ENCODE measurements at places on chromosomes 13 and 19.
A peak's percentile ranks its signal among the peaks of the same experiment; 100 is the strongest.

DNA sequence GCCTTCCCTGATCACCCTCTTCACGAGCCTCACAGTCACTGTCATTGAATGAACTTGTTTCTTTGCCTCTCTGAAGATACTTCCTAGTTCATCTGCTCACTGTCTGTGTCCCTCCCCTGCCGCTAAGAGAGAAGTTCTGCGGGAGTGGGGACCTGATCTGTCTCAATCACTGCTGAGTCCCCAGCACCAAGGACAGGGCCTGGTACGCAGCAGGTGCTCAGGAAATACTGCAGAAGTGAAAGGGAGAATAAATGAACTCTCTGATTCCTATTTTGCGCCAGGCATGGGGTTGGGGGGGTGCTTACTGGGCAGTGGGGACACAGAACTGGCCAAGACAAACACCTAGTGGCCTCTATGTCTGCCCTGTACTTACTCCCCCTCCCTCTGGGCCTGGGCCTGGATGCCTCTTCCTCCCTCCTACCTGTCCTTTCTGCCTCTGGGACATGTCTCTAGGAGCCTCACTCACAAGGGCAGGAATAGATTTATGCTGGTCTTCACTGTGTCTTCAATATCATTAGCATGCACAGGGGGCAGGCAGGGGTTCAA, 17.5 kb downstream of the FCGBP start:
- no peak for DNase-seq

DNA sequence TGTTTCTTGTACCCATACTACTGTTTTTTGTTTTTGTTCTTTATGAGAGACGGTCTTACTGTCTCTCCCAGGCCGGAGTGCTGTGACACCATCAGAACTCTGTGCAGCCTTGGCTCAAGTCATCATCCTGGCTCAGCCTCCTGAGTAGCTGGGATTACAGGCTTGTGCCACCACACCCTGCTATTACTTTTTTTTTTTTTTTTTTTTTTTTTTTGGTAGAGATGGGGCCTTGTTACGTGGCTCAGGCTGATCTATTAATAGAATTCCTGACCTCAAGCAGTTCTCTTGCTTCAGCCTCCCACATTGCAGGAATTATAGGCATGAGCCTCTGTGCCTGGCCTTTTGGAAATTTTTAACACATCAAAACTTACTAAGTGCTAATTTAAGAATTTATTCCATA, 2.9 kb upstream of the ZNF304 start:
- DNase-seq, result no peak

- no peak for DNase-seq
These were observed 1.3 kb downstream of the ICAM5 start for GRCh38 chr19:10290876-10291553.

- DNase-seq, result no peak
These were observed 823.5 kb downstream of the PCDH17 start for GRCh38 chr13:58455094-58455493.

- DNase-seq, result no peak
These were observed 61.2 kb downstream of the PEPD start for GRCh38 chr19:33460221-33460908.

GRCh38 chr19:40740747-40741146, 9.5 kb downstream of the ACTMAP start:
- DNase-seq, result no peak

DNA sequence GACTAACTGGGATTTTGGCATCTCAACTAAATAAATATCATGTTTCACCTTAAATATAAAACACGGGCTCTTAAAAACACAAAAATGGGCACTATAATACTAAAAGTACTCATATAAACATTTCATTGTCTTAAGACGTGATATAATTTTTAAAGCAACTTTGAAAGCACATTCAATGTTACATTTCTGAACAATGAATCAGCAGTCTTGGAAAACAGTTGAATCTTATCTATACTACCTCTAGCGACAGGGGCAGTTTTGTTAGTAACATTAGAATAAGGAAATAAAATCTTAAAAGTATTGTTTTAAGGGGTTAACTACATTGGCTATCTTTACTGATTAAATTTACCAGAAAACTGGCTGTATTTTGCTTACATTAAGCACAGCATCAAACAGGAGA, 156.9 kb downstream of the UGGT2 start:
- no peak for DNase-seq

DNA sequence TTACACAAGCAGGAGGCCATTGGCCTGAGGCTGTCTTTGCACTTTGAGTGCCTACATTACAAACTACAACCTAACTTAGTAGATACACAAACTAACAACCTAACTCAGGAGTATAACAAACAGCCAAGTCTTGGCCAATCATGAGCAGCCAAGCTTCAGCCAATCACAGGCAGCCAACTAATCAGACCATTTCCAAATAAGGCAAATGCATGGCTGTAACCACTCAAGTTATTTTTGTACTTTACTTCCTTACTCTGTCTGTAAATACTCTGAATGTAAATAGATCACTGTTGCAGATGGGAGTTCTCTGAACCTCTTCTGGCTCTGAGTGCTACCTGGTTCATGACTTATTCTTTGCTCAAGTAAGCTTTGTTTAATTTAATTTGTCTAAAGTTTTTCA, 748.1 kb upstream of the SGCG start:
- no peak for DNase-seq

- no peak for DNase-seq
These were observed 820.5 kb upstream of the ATXN8OS start for GRCh38 chr13:69287050-69287698.

DNA sequence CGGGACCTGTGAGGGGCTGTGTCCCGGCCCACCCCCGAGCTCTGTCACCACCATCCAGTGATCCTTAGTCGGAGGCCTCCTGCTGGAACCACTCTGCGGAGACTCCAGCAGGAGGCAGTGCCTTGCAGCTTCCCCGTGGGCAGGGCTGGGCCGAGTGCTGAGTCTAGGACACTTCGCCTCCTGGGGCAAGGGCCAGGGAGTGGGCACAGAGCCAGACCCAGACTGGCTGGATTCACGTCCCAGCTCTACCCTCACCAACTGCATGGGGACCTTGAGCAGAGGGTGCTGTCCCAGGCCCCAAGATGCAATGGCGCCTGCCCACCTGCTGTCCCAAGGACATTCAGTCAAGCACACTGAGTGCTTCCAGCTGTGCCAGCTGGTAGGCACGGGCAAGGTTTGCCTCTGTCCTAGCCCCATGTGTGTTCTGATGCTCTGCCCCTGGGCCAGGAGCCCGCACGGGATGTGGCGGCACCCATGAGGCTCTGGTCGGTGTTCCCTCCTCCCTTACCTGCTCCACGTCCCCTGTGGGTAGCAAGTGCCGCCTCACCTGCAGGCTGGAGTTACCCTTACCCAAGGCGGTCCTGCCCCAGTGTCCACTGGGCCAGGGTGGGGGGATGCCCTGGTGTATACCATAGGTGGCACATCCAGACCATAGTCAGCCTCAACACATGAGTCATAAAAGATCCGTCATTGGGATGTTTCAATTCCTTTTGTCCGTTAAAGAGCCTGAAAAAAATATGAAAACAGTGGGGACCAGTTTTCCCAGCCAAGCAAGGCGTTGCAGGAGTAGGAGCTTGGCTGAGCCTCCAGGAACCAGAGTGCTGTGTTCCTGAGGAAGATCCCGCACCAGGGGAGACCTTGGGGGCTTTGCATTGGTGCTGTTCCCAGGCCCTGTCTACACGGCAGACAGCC, 7.4 kb downstream of the FZR1 start:
- DNase-seq, result no peak

DNA sequence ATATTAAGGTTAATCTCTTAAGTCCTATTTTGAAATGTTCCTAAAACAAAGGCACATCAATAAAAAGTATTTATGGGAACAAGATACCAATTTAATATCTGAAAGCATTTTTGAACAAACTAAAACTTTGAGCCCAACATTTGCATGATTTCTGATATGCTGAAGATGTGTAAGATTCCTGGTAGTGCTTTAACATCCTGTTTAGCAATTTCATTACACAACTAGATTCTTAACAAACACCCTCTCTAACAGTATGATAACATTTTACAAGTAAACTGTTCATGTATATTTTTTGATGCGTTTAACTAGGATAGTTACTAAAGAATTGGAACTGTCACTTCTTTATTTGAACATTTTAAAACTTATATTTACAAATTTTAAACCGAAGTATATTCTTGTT, 63.9 kb downstream of the DACH1 start:
- DNase-seq, result no peak

DNA sequence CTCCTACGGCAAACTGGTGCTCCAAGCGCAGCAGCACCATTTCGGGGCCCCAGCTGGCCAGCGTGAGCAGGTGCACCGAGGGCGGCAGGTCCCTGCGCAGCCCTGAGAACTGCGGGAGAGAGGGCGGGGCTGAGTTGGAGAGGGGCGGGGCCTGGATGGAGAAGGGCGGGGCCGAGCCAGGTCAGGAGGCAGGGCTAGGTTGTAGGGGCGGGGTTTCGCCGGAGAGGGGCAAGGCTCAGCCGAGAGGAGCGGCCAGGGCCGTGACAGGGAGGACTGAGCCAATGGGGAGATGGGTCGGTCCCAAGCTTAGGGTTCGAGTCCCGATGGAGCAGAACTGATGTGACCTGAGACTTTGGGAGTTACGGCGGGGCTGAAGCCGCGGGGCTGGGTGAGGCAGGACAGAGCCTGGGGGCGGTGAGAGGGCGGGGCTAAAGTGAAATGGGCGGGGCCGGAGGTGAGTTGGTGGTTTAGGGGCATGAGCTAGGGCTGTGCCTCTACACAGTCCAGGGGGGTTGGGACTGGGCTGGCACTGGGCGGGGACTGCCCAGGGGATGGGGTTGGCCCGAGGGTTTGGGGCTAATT, 19.0 kb downstream of the MAN2B1 start:
- no peak for DNase-seq

DNA sequence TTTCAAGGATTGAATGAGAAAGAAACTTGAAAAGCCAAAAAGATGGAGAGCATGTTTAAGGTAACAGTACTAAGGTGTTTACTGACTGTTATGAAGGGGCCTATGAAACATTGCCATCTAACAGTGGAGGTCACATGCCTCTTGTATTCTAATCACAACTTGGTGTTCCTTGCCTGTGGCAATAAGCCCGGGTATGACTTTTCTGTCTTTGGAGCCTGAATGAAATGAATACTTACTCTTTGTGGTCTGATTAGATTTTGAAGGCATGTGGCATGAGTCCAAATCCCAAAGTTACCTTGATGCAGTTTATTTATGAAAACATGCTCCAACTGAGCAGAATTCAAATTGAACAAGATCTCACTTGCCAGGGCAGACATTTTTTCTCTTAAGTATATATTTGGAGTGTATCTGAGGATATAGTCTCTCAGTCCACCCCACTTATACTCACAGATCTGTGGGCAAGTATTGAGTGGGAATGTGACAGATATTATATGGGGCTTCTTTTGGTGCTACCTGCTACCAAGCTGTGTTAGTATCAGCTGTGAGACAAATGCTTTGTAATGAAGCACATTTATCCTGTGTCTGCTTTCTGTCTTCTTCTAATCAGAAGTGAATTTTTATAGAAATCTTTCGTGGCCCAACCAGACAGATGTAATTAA, 67.5 kb downstream of the B3GLCT start:
- DNase-seq, result no peak

DNA sequence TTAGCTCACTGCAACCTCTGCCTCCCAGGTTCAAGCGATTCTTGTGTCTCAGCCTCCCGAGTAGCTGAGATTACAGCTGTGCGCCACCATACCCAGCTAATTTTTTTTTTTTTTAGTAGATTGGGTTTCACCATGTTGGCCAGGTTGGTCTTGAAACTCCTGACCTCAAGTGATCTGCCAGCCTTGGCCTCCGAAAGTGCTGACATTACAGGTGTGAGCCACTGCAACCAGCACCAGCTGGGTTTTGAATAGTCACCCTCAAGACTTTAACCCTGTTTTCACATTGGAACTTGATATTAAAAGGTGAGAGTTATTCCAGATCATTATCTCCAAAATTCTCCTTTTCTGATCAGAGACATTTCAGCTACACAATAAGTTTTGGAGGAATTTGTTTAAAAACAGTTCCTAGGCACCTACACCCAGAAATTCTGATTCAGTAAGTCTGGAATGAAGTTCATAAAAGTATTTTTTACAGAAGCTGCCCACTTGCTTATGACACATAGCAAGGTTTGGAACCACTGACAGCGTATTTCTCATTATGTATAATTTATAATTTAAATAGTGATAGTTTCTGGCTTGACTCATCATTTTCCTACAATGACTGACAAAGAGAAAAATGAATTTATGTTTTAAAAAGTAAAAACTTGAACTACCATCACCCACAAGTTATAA, 417.3 kb downstream of the DIAPH3 start:
- DNase-seq, result no peak

DNA sequence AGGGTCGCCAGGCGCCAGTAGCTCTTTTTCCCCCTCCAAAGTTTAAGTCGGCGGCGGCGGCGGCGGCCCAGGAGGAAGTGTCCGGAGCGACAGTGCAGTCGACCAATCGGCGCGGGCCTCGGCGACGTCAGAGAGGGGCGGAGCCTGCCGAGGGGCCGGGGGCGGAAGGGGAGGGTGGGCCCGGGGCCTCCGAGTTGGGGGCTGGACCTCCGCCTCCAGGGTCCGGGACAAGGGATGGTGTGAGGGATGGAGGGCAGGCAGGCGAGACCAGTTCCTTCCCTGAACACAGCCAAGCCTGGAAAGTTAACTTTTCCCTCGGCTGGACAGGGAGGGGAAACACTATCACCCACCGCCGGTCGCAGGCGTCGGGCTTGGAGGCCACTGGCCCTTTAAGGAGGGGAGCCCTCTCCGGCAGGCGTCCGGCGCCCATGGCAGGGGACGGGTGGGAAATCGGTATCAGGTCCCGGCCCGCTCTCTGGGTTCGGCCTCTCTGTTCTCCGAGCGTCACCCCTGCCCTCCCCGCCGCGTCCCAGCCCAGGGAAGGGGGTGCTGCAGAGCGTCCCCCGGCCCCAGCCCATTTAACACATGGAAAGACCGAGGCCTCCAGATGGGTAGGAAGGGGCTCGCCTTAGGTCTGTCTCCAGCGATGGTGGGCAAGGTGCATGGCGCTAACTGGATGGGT, at the start of gene PRKD2:
Gene PRKD2, minus strand, starts transcription at position 81 of the 682 bp plus-strand sequence. CDS start 744 bp downstream, outside the sequence.
- peak; percentile 78 for DNase-seq

GRCh38 chr13:50107205-50107604, 92.0 kb downstream of the KCNRG start:
- DNase-seq, result no peak

DNA sequence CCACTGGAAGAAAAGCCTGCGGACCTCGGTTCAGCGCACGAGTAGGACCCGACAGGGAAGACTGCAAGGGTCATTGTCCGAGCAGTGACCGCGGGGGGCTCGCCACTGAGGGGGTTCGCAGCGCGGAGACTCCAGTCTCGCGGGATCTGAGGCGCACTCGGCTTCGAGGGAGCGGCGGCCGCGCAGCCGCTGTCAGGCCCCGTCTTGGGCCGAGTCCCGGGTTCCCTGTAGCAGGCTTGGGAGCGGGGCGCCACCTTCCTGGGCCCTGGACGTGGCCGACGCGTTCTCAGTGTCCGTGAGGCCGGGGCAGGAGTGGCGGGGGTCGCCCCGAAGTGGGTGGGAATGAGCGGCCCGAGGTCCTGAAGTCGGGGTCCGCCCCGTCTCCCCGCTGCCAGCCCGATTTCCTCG, 474 bp upstream of the FAM174C start:
- no peak for DNase-seq
